KBM-7 (cell line): ENCODE measurements at places on chromosomes 1 and 21.

DNA sequence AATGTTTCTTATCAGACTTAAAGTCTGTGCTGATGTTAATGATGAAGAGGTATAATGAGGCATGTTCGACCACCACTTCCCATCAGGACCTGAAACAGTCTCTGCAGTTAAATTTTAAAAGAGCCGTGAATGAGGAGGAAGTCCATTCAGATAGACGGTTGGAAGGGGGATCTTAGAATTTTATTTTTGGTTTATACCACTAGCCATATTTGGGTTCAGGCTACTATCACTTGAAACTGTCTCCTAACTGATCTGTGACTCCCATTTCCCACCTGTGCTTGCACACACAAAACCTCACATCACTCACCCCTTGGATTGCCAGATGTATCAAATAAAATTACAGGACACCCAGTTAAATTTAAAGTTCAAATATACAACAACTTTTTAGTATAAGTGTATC is 9.9 kb upstream of the ANKRD13C start:
- DNase-seq = no peak

GRCh38 chr1:24318615-24319311 is 394 bp upstream of the GRHL3 start:
- DNase-seq = no peak

DNA sequence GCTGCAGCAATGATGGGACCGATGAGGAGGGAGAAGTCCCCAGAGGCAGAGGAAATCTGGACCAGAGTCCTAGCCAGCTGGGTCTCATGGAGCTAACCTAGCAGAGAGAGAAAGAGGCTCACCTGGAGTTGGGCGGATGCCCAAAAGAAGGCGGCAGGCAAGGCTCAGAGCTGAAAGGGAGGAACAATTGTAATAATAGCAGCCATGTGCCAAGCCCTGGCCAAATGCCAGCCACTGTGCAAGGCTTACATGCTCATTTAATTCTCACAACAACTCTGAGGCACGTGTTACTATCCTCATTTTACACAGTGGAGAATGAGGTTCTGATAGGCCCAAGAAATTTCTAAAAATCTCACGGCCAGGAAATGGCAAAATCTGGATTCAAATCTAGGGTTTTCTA is 50.0 kb upstream of the ZNF648 start:
- DNase-seq = no peak

- no peak for DNase-seq
Observed at GRCh38 chr1:24896596-24897262, 33.3 kb downstream of the RUNX3 start.

DNA sequence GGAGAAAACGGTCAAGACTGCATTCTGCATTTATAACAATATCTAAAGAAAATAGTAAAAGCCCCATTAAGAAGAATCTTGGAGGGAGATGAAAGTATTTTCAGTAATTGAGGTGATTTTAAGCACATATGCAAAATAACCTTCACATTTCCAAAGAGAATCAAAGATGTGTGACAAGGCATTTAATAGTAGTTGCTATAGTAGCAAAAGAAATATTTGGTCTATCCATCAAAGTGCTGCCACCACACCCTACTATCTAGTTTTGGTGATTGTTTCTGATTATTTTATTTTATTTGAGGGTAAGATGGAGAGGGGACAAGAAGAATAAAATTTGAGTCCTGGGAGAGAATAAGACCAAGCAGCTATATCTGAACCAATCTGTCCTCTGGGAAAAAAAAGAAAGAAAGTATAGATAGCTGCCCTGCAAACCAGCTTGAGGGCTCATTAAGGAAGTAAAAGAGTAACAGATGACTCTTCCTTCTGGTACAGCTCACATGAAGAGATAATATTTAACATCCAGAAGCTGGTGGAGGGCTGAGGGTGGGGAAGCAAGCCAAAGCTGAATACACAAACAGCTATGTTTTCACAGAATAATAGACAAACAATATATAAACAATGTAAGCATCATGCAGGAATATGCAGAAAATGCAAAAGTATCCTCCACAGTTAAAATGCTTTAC is 47.2 kb upstream of the RASAL2 start:
- DNase-seq = no peak

- no peak for DNase-seq
Observed at GRCh38 chr1:108972951-108973350, 9.7 kb upstream of the CLCC1 start.

DNA sequence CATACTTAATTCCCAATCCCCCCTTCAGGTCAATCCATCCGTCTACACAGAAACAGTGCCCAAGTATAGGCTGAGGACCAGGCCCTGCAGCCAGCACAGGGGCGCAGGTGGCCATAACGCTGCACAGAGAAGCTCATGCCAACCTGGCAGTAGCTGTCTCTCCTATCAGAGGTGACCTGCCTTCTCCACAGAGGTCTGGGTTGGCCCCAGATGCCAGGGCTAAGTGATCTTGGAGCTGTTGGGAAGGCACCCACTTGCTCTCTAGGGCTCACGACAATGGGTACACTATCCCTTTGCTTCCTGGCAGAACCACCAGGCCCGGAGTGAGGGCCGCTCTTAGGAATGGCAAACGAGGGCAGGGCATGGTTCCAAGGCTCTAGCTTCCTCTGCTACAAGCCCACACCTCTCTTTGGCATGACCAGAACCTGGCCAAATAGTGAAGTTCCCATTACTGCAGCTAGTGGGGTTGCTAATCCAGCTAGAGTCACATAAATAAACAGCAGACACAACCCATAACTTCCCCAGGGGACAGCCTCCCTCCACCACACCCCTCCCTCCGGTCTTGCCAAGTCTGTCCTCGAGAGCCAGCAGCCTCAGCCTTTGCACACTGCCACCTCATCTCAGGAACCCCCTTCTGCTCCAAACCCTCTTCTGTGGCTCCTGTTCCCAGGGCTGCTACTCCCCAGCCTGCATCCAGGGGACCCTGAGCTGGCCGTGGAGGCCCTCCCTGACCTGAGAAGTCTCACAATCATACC is 113.0 kb downstream of the GLIS1 start:
- no peak for DNase-seq

DNA sequence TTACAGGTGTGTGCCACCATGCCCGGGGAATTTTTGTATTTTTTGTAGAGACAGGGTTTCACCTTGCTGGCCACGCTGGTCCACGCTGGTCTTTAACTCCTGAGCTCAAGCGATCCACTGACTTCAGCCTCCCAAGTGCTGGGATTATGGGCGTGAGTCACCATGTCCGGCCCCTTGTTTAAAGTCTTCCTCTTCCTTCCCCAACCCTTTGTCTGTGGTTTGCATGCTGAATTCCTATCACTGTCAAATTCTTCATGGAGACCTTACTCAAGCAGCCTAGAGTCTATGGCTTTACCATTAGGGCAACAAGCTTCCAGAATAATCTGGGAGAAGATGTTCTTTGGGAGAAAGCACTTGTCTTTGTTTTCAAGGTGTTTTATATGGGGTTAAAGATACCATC is 34.7 kb downstream of the B3GALT5 start:
- DNase-seq = no peak

DNA sequence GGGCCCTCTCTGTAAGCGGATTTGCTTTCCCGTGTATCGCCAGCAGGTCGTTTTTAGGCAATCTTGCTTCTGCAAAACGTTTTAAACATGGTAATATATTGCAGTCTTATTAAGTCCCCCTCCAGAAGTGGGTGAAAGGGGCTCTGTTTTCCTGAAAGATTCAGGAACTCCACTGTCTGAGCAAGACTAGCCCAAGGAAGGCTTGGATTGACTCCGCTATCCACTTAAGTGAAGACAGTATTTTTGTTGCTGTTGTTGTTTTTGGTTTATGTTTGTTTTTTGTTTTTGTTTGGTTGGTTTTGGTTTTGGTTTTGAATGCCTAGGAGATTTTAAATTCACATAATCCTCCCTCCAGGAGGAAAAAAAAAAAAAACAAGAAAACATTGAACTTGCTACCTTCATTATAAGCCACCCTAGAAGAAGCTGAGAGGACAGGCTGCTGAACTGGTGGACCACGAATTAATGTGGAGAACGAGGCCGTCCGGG is 29.1 kb upstream of the NFIA start:
- DNase-seq = no peak

DNA sequence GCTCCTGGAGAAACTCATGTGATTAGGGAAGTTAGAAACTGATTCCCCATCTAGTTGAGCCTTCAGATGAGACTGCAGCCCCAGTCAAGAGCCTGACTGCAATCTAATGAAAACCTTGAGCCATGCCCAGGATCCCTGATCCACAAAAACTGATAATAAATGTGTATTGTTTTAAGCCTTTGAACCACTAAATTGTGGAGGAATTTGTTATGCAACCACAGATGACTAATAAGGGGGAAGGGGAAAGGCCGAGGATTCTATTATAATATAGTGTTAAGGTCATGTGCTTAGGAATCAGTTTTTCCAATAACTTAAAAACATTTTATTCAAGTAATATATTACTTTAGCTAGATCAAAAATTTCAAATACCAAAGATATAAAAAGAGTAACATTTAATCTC is 52.8 kb upstream of the USP25 start:
- no peak for DNase-seq

DNA sequence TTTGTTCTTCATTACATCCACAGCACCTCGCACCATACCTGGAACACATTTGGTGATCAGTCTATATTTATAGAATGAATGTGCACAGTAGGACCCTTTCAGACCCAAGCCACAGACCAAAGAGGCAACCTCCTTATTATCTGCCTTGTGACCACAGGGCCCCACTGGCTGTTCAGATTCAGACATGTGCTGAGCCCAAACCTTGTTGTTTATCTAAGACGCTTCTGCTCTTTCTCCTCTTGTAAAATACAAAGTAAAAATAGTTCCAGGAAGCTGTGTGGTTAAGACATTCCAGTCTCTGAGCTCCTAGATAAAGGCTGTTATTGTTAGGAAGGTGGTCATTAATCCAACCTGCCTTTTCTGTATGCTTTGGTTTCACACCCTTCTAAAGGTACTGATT is 3.6 kb upstream of the SCMH1 start:
- peak; percentile 78 for DNase-seq

DNA sequence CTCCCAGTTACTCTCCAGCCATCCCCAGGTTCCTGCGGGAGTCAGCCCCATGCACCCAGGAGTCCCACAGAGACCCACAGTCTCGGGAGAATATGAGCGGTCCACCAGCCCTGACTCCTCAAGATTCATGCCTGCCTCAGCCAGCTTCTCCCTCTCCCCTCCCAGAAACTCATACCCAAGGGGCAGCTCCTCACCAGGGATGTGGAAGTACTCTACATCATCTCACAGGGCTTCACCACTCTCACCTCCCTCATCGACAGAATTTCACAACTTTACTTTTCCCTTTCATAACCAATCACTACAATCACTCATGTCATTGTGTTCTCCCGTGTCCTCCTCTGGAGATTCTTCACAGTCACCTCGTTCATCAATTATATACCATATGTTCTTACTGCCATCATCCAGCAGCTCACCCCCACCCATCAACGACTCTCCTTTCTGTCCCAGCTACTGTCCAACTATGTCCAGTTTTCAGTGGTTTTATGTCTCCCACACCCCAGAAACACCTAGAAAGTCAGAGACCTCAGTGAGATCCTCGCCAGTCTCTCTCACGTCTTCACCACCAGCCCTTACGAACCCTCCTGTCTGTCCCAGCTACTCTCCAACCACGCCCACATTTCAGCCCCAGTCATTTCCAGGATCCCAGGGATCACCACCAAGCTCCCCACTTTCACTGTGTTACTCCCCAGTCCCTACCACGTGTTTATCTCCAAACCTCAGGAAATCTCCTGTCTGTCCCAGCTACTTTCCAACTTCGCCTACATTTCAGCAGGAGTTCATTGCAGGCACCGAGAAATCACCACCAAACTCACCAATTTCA is 1530.1 kb upstream of the TPTE start:
- DNase-seq = no peak

DNA sequence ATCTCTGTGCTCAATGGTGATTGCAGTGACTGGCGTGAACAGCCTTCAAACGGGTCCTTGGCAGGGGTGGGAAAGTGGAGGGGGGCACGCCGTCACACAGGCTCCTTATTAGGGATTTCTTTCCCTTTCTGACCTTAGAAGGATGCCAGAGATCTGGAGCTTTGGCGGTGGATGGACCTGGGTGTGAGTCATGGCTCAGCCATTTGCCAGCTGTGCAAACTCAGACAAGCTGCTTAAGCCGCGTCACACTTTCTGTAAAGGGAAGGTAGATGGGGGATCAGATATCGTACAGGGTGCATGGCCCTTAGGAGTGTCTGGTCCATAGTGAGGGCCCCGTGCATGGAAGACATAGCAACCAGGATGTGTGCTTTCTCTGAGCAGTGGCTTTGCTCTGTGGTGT is 48.3 kb upstream of the C1orf174 start:
- DNase-seq = no peak

DNA sequence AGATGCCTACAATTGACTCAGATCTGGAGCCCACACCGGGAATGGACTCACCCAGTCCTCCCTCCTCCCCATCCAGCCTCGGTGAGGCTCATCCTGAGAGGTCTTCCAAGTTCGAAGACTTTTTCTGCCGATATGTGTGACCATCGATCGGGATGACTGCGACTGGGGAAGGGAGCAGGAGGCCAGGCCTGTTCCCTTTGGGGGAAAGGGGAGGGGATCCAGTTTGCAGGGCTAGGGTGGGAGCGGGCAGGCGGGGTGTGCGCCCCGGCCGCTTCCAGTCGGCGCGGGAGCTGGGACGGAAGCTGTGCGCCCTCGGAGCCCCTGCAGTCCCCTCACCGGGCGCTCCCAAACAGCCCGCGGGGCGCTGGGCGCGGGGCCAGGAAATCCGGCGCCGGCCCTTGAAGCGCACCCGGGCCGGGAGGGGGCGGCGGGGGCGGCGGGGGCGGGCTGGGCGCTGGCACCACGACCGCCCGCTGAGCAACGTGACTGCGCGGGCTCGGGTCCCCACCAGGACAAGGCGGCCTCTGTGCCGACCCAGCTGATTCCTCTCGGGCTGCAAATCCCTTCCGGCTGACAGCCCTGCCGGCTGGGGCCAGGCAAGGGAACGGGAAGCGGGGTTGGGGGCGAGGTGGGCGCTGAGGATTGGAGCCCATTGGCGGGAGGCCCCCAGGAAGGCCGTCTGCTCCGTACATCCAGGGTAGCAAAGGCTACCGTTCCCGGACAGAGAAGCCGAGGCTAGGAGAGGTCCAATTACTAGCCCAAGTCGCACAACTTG is 103.9 kb downstream of the EBNA1BP2 start:
- DNase-seq = peak; percentile 14

GRCh38 chr1:198906739-198907422 is 268.0 kb downstream of the PTPRC start:
- no peak for DNase-seq

GRCh38 chr1:77533660-77534305 is 148.7 kb downstream of the ZZZ3 start:
- DNase-seq = peak; percentile 77

DNA sequence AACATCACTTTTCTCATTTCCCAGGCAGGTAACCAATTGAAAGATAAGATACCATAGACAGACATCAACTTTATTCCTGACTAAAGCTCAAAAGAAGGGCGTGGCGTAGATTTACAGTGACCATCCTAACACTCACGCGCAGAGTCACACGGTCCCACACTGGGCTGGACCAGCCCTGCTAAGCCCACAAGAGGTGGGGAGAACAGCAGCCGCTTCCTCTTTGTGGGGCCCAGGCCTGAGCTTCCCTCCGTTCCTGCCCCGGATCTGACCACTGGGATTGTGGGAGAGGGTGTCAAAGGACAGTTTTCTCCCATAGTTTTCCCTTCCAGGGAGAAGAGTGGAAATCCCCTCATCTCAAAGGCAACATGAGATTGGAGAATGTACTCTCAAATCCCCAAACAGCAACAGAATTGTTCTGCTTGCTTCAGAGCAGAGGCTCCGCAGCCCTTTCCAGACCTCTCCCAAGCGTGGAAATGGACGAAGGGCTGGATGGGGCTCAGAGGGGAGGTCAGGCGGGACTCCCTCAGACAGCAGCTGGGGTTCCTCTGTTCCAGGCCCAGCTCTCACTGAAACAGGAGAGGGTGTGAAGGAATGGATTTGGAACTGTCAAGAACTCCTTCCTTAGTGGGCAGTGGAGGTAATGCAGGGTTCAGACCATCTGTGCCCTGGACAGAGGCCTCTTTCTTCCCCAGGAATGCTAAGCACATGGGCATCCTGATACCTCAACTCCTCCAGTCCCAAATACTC is 33.7 kb downstream of the L1TD1 start:
- no peak for DNase-seq
